AG20443 (cell line): ENCODE measurements at places on chromosomes 3 and 15.

GRCh38 chr3:171776839-171777583, 33.3 kb downstream of the PLD1 start:
- no peak for DNase-seq

DNA sequence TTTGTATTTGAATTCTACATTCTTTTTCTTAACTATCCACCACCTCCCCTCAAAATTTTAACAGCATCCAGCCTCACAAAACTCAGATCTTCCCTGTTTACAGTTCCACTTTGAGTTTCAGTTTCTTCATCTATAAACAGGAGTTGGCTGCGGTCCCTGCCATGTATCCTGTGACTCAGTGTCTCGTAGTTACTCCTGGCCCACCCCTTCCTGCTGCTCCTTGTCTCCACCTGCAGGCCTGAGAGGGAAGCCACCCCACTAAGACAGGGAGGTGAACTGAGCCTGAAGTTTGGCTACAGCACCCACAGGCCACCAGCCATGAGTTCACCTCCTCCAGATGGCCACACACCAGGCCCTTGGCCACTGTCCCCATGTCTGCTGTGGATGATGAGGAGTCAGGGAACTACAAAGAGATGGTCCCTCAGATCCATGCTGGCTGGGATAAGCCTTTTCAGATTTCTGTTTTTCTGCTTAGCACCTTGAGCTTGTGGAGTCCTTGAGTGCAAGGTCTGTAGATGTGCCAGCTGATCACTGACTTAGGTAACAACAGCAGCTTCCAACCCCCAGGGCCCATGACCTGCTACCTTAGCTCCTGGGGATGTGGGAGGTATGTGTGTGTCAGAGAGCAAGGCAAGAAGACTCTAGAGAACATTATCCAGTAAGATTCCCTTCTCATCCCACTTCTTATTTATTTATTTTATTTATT, 37.5 kb downstream of the CD86 start:
- peak; percentile 40 for DNase-seq

DNA sequence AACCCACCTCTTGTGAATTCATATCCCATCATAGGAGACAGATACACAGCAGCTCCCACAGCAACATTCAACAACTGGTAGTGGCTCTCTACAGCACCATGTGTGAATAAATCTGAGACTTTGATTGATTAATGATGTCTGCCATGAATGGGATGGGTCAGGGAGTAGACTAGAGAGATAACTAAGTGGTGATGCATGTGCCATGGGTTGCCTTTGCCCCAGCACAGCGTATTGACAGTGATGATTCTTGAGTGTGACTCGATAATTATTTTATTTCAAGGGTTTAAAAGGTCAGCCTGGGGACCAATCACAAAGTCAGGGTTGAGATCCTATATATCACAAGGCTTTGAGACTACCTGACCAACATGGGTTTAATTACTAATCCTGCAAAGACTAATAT, 295.9 kb downstream of the PTPRG start:
- no peak for DNase-seq

DNA sequence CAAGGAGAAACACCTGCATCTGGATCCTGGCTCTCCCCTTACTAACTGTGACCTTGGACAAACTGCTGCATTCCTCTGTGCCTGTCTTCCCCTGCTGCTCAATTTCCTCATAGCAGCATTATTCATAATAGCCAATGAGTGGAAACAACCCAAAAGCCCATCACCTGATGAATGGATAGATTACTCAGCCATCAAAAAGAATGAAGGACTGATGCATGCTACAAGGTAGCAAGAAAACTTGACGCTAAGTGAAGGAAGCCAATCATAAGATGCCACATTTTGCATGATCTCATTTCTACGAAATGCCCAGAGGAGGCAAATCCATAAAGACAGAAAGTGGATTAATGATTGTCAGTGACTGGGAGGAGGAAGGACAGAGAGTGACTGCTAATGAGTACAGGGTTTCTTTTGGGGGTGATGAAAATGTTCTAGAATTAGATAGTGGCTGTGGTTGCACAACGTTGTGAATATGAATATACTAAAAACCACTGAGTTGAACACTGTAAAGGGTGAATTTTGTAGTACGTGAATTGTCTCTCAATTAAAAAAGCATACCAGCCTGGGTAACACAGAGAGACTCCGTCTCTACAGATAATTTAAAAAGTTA, 11.2 kb downstream of the IGDCC4 start:
- DNase-seq: no peak

DNA sequence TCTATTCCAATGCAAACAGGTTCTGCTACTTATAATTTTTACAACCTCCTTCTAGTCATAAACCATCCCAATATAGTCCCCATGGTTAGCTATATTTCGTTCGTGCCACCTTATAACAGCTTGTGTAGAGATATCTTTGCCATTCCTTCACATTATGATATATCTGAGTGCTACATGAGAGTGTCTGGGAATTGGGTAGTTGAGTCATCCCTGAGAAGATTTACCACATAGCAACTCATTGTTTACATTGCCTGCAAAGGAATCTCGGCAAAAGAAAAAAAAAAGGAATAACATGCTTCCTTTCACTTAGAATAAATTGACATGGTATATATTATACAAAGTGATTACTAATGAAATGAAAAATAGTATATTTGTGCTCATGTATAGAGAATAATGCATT, 86.0 kb upstream of the VGLL3 start:
- DNase-seq: peak; percentile 14

- DNase-seq: no peak
These were observed 33.1 kb downstream of the CEP152 start for GRCh38 chr15:48777645-48778330.

- DNase-seq: no peak
These were observed 268.4 kb upstream of the NSMCE3 start for GRCh38 chr15:29538044-29538443.

GRCh38 chr3:41035456-41036022, 163.8 kb upstream of the CTNNB1 start:
- DNase-seq: no peak

DNA sequence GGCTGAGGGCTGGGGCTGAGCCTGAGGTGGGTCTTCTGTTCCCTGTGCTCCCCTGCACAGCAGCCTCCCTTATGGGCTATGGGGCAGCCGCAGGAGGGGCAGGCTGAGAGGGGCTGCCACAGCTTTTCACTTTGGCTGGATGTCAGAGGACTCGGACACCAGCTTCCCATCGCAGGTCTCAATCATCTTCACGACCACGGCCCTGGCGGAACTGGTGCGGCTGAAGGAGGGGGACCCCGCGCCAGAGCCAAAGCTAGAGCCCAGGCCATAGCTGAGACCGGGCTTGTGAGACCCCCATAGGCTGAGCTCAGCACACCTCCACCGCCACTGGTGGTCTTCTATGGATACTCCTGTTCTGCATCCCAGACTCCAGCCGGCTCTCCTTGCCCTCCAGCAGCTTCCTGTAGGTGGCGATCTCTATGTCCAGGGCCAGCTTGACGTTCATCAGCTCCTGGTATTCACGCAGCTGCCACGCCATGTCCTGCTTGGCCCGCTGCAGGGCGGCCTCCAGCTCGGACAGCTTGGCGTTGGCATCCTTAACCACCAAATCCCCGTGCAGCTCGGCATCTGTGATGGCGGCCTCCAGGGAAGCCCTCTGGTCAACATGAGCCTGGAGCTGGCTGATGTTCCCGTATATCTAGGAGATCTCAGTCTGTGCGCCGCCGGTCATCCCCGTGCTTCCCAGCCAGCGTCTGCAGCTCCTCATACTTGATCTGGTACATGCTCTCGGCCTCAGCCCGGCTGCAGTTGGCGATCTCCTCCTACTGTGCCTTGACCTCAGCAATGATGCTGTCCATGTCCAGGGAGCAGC, 181.7 kb upstream of the SYNPR start:
- DNase-seq: no peak

DNA sequence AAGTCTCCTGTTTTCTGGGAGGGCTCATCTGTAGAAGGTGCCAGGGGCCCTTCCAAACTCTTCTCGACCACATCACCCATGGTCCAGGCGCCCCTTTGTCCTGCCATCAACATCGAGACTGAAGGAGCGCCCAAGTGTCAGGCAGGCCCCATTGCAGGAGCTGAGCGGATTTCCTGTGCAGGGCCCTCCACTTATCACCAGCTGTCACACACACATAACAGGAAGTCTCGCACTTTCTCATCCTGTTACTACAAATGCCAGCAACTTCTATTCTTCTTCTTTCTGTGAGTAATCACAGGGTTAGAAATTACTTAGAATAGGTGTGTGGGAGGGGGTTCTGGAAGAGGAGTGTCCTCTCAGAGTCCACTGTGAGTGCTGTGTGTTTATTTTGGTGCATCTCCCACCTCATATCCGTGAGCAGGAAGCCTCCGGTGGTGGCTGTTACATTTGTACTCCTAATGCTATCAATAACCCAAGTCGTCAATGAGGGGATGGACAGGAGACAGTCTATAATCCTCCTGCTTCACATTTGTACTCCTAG, at the start of gene KLHL6:
KLHL6 (minus strand) TSS at position 166 of the 541 bp plus-strand sequence; CDS start at position 113, 53 bp downstream.
- no peak for DNase-seq

DNA sequence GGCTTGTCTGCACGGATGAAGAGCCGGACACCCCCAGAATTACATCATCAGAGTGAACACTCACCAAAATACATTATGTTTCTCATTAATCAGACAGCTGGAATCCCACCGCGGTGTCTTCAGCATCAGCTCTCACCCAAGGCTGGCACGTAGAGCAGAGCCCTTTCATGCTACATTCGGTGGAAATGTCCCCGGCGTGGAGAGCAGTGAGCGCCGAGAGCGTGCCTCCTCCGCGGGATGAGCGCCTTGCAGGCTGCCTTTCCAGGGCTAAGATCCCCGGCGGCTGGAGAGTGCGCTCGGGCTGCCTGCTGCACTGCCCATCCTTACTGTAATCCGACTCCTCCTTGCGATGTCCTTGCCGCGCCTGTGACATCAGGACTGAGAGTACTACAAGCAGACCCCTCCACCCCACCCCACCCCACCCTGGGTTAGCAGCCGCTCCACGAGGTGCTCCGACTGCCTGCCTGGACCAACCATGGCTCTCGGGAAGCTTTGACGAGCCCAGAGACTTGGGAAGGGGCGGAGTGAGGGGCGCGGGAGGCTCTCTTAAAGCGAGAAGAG, at the start of gene ZNF385D:
ZNF385D (minus strand) TSS at position 380 of the 561 bp plus-strand sequence; CDS start at position 86, 294 bp downstream.
- DNase-seq: peak; percentile 78

- DNase-seq: no peak
These were observed 4.4 kb downstream of the WDR73 start for GRCh38 chr15:84649706-84650105.

GRCh38 chr3:175295248-175296130, 436.4 kb downstream of the NAALADL2 start:
- DNase-seq: no peak

DNA sequence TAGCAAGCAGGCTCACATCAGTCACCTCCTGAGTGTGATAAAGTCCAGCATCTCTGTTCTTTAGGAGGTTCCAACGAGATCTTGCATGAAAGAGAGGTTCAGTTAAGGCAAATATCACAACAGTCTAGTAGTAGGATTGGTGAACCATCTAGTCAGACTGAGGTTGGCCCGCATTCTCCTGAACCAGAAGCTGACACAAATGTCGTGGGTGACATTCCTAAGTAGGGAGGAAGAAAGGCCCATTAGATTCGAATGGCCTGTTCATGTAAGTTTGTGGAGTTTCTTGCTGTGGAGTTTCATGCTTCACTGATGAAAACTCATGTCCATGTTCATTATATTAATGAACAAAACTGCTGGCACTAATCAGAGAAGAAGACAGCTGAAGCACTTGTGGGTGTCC, 66.7 kb upstream of the XCR1 start:
- DNase-seq: no peak

GRCh38 chr3:126345641-126346460, 11.4 kb downstream of the KLF15 start:
- DNase-seq: no peak

DNA sequence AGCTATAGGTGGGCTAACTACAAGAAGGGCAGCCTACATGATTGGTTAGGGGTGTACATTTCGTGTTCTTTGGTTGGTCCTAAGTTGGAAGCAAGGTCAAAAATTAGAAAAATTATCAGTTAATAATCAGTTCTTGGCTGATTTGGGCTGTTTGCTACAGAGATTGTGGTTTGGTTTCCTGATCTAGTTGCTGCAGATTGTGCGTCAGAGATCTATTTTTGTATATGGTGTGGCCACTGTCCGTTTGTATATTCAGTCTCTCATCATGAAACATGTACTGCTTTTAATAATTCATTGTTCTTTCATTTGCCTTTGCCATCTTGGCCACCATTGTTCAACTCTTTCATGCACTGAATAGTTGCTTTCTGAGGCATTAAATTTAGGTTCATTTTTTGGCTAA, 80.9 kb downstream of the LRRC3B start:
- DNase-seq: no peak

DNA sequence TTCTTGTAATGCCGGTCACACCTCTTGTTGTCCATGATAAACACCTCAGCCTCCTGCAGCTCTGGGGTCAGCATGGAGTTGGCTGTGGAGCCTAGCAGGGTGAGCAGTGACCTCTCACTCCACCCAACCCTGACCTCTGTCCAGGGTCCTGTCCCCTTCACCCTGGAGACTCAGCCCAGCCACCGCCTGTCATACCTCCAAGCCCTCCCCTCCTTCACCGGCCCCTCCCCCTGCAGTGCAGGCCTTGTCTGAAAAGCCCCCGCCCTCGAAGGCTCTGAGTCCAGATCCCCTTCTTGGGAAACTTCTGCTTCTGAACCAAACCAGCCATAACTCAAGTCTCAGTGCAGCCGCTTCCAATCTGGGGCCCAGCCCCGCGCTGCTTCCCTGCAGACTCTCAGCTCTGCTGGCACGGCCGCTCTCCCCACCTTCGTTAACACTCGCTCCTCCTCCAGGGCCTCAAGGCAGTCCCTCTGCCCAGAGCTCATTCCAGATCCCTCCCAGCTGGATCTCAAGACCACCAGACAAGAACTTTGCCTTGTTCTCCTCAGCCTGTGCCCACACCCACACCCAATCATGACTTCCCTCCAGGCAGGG, 25.4 kb upstream of the PRSS50 start:
- no peak for DNase-seq

- DNase-seq: no peak
These were observed 30.7 kb downstream of the ARIH2 start for GRCh38 chr3:48949376-48949717.

- DNase-seq: no peak
These were observed 201.9 kb upstream of the STRIT1 start for GRCh38 chr3:155495387-155495786.

DNA sequence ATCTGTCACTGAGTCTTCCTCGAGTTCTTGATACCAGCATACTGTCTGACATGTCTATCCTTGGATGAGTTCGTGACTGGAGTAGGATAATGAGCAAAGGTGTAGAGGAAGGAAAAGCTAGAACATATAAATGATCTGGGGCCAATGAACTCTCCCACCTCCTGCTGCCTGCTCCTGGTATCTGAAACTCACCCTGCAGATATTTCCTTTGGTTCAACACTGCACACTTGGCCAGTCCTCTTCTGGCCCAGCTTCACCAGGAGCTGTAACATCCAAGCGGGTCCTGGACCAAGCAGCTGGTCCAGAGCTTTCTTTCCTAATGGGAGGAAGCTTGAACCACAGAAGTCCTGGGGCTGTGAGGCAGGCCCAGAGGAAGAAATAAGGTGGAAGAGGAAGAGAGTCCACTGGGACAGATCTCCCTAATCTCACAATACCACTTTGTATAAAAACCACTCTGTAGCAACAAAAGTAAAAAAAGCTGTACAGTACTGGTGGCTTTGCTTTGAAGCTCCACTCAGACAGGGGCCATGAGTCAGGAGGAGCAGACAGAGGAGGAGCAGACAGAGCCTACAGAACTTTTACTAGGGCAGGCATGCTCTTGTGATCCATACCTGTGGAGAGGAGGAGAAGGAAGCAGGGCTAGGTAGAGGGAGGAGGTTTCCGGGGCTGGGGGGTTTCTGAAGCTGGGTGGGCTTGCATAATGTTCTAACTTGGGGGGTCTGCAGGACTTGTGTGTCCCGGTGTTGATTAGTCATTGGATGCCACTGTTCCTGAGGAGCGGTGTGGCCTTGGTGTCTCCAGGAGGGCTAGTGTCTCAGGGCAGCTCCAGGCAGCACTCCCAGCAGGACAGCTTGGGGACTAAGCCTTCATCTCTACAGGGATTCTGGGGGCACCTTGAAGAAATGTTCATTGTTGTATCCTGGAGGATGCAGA, 166.9 kb downstream of the ABHD5 start:
- DNase-seq: no peak
